ENCODE measurements at places on chromosomes 5 and 9.

- peak; percentile 21 for DNase-seq
Observed at GRCh38 chr5:131436081-131436480, 172.2 kb downstream of the CDC42SE2 start.

DNA sequence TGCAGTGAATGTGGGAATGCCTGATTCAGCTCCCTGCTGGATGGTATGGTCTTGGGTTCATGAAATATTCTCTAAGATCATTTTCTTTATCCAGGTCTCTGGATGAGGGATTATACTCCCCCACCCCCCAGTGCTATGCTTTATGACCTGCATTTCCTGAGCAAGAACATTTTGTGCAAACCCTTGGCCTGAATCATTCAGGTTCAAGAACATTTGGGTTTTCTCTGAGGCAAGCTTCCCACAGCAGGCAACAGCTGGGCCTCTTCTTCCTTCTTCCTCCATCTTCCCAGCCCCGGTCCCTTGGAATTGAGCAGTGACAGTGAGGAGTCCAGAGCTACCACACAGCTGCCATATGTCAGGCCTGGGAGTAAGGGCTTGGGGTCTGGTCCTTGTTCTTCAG lies 58.6 kb upstream of the TNFSF15 start:
- DNase-seq: no peak

DNA sequence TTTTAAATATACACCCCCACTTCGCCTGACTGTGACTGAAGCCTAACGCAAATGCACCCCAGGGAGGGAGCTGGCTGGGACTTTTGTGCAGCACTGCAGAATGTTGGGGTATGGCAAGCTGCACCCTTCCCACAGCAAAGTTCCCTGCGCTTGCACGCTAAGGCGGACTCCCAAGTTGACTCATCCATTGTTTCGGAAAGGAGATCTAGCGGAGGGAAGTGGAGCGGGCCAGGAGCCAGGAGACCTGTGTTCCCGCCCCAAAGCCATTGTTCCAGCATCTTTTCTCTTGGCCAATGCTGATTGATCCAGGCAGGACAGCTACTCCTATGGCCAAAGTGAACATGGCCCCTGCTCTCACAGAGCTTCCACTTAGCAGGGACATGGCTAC lies 202.9 kb downstream of the AOPEP start:
- DNase-seq: no peak

DNA sequence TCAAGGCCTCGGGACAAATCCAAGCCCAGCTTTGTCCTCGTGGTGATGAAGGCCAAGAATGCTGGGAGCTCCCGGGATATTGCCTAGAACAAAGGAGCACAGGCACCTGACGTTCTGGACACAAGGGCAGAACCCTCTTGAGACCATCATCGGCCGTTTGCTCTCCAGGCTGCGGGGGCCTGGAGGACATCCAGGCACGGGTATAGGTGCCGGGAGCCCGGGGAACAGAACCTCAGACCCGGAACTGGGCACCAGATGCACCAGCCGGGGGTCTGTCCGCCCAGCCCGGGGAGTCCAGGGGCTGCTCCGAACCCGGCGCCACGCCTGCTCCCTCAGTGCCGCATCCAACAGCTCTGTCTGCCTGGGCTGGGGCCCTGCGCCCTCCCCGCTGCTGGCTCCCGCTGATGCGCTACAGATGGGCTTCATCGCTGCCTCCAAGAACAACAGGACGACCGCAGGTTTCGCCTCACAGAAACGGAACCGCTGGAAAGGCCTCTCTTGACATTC lies 88.0 kb downstream of the ADAMTS2 start:
- no peak for DNase-seq

DNA sequence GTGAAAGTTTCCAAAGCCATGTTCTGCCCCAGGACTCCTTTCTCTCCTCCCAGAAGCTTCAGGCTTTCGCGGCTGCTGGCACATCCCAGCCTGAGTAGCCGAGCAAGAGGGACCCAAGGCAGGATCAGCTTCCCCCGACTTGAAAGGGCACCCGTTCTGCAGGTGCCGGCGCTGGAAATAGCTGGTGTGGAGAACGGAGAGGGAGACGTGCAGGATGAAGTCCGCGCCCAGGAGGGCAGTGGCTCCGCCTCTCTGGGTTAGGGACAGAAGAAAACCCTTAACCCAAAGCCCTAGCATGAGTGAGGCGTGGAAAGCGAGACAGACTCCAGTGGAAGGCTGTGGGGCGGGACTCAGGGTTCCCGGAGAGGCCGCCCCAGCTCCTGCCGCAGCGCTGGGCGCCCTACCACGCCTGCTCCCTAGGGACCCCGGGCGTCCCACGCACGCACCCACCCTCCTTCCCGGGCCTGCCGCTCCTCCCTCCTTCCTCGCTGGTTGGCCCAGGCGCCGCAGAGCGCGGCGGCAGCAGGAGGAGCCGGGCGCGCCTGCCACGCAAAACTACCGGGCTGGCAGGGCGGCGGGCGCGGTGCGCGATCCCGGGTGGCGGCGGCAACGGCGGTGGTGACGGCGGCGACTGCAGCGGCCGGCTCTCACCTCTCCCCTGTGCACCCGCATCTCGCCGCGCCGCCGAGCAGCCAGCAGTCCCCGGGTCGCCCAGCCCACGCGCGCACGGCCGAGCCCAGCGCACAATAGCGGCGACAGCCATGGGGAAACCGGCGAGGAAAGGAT lies at the start of gene SLC1A1:
SLC1A1 (plus strand) TSS at position 550 of the 786 bp plus-strand sequence; CDS start at position 762, 212 bp downstream.
- no peak for DNase-seq

DNA sequence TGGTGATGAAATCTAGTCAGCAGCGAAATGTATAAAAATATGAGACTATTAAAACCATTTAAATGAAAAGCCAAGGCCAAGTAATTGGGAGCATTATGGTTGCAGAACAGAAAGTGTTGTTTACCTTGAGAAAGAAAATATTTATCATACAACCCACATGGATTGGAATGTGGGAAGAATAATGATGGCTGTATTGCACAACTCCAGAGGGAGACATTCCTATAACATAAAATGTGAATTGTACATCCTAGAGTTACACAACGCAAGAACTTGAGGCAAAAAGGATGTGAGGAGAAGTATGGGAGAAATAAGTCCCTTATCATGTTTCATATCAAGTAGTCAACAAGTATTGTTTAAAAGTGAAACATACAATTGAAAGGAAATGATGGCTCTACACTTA lies 1014.0 kb upstream of the SEMA6A start:
- no peak for DNase-seq

DNA sequence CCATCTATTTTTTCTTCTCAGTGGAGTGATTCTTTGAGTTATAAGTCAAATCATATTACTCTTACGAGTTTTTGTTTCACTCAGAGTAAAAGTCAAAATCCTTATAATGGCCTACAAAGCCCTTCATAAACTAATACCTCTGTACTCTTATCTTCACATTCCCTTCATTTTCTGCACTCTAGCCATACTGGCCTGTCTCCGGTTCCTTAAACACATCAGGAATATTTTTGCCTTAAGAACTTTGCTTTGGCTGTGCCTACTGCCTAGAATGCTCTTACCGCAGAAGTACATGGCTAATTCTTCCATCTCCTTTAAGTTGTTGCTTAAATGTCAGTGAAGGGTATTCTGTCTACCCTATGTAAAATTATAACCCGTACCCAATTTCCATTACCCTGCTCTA lies 132.9 kb upstream of the GRHPR start:
- no peak for DNase-seq
